Posterior vena cava (tissue), 2 donors: ENCODE measurements at places on chromosomes 1 and 21. TPM values are rescaled to one million over a fixed set of nuclear protein-coding genes. Genes with fewer than 3 reads are reported as not detected.

The OR4F29 gene
- not detected for total RNA-seq

The CD164L2 gene
- total RNA-seq, result not detected

The TEKT2 gene
- total RNA-seq, result not detected

The LCE1E gene
- total RNA-seq, result not detected

The VWA5B1 gene
- not detected for total RNA-seq

The LCE1D gene
- not detected for total RNA-seq

The CLIC4 gene
- 848 TPM for total RNA-seq

DNA sequence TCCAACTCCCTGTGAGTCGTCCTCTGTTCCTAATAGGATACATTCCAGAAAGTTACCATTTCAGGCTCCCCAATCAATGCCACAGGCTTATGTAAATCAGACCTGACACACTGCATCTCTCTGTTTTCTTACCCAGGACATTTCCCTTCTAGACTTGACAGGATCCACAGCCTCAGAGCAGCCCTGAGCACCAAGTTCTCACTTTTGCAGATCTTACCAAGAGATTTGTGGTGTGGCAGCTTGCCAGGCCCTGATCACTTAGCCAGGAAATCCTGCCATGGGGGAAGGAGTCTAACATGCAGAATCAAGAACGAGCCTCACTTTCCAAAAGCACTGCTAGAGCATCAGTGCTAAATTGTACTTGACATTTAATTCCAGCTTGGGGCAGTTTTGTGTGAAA is 202.9 kb downstream of the TBX15 start:
- DNase-seq, result peak; percentile 69

GRCh38 chr1:214017191-214017982 is 29.6 kb downstream of the PROX1 start:
- DNase-seq, result no peak

GRCh38 chr1:23854568-23854967 is 13.5 kb downstream of the FUCA1 start:
- DNase-seq, result no peak

DNA sequence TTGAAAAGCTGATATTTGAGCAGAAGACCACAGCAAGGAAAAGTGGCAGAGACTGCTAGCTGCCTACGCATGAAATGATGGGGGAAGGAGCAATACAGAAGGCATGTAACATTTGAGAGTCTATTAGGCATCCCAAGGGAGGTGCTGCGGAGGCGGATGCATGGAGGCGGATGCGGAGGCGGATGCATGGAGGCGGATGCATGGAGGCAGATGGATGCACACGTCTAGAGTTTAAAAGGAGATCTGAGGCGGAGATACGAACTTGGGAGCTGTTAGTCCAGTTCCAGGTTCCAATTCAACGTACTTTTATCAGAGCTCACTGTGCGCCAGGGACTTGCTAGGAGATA is 744 bp upstream of the DDX20 start:
- no peak for DNase-seq

DNA sequence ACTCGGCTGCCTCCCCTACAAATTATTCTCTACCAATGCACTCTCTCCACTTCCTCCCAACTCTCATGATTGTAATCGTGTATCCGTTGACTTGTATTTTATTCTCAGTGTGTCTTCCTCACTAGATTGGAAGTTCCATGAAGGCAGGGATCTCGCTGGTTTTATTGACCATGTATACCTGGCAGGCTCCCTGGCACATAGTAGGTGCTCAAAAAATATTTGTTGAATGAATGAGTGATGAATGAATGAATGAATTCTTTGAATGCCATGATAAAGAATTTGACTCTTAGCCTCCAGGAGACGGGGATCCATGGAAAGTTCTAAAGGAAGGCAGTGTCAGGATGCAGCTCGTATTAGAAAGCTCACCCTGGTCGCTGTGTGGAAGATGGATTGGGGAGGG is 28.8 kb upstream of the WASF2 start:
- DNase-seq, result no peak

DNA sequence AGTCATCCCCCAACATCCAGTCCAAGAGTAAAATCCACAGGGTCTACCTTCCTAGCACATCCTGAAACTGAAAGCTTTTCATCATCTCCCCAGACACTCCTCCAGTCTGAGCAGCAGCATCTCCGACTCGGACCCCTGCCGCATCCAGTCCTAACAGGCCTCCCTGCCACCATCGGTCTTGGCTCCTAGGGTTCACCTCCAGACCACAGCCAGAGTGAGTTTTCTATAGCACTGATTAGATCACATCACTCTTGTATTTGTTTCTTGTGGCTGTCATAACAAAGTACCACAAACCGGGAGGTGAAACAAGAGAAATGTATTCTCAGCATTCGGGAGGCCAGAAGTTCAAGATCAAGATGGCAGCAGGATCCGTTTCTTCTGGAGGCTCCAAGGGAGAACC is 187.8 kb downstream of the TOMM20 start:
- no peak for DNase-seq

DNA sequence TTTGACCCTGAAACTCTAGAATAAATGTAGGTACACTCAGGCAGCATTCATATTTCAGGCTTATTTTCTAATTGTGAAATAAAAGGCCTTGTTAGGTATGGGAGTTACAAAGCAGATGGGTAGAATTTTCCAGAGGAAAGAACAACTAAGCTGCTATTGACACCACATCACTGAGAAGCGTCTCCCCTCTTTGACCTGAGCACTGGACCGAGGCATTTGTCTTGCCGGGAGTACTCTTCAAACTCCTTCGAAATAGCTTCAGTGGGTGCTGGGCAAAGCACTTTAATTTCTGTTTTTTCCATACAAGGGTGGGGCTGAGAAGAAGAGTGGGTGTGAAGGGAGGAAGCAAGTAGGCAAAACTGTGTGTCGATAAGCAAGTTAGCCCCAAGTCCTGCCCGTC is 36.4 kb downstream of the ABCA4 start:
- DNase-seq, result no peak

DNA sequence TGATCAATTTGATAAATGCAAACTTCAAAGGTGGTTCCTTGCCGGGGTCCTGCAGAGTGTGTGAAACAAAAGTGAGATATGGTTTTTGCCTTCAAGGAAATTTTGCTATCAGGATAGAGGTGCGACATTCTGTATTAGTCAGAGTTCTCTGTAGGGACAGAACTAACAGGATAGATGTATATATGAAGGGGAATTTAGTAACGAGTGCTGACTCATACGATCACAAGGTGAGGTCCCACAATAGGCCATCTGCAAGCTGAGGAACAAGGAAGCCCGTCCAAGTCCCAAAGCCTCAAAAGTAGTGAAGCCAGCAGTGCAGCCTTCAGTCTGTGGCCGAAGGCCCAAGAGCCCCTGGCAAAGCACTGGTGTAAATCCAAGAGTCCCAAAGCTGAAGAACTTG is 157.0 kb downstream of the RYR2 start:
- no peak for DNase-seq

GRCh38 chr21:44000360-44000759 is 11.7 kb upstream of the TRAPPC10 start:
- DNase-seq, result peak; percentile 73

DNA sequence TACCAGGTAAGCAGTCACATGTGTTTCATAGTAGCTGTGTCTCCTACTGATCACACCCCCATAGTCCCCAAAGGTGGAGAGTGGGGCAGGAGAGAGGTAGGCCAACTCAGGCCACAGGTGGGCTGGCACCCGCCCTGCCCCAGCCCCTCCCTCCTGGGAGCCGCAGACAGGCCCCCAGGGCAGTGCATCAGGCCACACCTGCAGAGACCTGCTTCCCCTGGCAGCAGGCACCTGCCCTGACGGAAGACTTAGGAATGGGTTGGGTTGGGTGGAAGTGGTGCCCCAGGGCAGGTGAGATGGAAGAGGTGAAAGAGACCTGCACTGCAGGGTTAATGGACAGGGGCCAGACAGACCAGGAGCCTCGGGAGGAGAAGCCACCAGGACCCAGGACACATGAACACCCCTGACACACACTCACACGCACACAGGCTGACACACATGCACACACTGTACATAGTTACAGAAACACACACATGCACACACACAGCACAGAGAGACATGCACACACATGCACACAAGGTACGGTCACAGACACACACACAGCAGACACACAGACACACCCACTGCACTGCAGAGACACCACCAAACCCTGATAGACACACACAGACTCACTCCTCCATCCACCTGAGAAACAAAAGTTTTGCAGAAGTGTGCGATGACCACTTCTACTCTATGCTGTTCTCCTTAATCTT is 1.7 kb upstream of the COL18A1 start:
- peak; percentile 54 for DNase-seq

GRCh38 chr1:220906561-220907334 is 27.5 kb downstream of the HLX start:
- DNase-seq, result no peak

GRCh38 chr1:4916610-4917009 is 262.2 kb downstream of the AJAP1 start:
- DNase-seq, result no peak

DNA sequence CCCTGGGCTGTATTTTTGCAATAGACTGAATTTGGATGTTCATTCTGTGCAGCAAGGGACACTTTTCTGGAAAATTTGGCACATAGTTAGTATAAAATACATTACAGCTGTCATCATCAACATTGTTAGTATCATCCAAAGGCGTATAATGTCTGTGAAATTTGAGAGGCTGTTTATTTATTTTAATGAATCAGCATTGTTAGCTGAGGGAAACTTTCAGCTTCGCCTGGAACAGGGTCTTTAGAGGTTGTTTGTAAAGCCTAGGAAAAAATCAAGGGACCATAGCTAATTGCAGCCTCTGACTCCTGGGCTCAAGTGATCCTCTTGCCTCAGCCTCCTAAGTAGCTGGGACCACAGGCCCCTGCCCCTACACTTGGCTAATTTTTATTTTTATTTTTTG is 106.8 kb upstream of the USP24 start:
- no peak for DNase-seq

DNA sequence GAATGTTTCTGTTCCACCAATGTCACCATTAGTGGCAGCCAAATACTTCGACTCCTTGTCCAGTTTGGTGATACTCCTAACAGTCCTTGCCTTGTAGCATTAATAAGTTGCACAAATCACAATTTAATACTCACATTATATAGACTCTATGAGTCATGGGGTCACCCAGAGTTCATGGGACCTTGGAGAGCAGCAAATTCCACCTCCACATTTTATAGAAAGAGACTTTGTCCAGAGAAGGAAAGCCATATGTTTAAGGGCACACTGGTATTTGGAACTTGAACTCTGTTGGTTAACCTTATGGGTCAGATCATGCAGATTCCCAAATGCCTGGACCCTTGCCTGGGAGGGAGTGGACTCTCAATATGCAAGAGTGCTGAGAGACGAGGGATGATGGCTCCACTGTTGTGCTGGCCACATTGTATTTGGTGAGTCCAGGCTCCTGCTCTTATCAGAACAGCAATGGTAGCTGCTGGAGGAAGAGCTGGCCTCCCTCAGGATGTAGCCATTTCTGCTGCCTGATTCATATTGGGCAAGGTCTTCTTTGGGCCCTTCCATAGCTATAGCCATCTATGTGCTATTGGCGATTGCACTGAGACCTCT is 30.6 kb downstream of the DNAJC6 start:
- no peak for DNase-seq

DNA sequence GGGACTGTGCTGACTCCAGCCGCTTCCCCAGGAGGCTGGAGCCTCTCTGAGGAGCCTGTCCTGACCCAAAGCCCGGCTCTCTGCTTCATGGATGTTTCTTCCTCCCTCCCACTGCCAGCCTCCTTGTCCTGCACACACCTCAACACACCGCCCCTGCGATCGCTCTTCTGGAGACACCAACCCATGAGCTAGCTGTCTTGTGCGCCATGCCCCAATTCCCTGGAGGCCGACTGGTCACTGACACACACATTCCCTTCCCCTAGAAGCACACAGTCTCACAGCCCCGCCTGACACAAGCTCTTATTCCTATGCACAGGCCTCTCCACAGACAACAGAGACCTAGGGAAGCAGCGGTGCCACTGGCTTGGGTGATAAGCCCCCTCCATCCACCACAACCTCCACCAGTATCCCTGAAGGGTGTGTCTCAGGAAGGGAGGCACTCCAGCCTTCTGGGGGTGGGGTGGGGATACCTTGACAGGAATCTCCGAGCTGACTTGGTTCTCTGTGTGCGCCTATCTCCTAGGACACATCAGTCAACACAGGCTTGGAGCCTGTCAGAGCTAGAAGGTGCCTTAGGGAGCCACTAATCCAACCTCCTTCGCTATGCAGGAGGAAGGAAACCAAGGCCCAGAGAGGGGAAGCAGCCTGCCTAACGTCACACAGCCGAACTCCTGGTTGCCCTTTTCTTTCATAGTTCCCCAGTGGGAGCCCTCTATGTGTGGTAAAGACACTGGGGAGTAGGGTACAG is 31.1 kb downstream of the AHDC1 start:
- no peak for DNase-seq

GRCh38 chr1:8493916-8494540 is 176.1 kb downstream of the SLC45A1 start:
- DNase-seq, result no peak

DNA sequence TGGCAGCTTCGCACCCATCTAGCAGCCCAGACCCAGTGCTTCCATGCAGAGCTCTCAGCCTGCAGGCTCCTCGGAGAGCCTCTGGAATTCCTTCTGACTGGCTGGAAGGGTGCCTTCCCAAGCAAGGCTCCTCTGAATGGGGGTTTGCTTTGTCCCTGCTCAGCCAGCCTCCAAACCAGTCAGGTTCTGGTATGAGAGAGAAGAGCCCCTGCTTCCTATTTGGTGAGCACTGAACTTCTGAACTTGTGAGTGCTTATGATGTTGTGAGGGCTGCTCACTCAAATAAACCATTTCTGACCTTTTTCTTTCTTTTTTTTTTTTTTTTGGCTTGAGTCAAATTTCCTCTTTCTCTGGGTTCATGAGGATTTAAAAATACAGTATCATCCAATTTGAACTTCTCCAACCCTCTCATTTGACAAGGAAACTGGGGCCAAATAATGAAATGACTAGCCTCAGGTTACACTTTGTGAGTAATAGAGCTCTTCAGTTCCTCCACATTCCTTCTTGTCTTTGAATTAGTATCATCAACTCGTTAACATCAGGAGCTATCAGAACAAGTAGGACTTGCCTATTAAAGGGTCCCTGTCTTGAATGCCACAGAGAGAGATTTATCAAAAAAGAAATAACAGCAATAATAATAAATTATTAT is 39.6 kb downstream of the GFI1 start:
- DNase-seq, result no peak

DNA sequence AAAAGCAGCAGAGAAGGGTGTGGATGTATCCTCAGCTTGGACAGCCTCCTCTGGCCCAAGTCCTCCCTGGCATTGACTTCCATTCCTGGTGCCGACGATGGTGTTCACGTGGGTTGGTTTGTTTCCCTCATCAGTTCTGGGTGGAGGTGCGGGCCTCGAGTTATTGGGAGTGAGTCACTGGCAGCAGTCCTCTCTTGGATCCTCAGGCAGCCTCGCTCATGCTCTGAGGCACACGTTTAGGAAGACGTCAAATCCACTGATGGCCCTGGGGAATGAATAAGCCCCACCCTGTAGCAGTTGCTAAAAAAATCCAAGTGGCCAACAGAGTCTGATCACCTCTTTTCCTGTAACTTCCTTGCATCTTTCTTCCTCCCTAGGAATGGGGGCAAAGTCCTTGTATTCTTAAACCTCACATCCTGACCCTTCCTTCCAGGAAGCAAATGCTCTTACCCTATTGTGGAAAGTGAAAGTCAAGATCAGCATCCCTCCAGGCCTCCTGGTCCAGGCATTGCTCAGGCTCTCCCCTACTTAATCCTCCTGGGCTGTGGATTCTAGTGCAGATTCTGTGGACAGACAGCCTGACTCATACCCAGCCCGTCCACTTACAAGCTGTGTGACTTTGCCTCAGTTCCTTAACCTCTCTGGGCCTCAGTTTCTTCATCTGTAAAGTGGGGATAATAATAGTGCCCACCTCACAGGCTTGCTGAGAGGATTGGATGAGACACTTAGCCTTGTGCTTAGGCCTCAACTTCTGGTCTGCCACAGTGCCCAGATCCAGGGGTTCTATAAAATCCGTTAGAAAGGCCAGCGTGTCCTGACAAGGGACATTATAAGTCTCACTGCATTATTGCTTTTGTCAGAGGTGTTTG is 111.1 kb downstream of the TLR5 start:
- peak; percentile 93 for DNase-seq
